ENCODE measurements at places on chromosomes 7 and 10.

DNA sequence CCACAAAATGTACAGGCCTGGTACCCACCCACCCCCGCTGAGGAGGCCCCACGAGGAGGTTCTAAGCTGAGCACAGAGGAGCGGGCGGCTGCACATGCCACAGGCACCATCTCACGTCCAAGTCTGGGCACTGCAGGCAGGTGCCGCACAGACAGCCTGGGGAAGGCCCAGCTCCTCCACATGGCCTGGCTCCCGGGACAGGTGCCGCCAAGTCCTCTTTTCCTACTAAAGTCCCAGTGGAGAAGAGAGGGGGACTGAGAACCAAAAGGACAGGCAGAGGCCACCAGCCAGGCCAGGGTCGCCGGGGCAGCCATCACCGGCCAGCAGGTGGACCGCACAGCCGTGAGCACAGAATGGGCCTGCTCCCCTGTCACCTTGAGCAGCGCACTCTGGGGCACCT, 91.1 kb downstream of the MAD1L1 start:
- no peak for DNase-seq

DNA sequence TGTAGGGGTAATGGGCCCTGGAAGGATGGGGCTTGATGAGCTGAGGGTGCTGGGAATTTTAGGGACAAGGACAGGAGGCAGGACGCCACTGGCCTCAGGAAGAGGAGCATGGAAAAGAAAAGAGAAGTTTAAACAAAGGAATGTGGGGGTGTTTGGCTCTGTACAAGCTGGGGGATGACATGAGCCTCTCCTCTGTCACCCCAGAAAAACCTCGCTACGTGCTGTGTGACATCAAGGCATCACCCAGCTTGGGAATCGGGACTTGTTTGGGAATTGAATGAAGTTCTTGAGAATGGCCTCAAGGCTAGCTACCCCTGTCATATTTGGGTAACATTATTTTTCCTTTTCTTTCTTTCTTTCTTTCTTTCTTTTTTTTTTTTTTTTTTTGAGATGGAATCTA, 47.7 kb upstream of the HSPB1 start:
- no peak for DNase-seq

DNA sequence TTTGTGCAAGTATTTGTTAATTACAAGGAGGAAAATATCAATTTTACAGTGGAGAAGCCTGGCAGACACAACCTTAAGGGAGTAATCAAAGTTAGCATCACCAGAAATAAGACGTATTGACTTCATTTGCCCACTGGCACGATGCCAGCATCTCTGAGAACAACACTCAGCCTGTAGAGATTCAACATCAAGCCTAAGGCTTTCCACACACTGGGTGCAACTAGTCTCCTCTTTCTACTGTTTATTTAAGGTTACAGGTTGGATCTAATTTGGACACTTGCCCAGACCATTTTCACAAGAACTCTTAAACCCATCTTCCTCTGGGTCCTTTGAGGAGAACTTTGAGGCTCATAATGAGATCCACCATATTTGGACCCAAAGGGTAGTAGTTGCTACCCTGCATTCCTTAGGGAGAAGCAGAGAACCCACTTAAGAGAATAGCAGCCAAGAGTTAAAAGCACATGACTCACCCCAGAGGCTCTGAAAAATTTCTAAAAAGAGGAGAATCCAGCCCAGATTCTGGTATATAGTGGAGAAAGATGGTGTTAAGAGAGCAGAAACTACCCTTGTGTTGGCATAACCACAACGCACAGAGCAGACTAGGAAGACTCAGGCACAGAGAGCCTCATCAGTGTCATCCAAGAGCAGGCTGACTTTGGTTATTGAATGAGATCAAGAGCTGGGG, 97.3 kb downstream of the CCDC71L start:
- DNase-seq: no peak

- DNase-seq: no peak
Observed at GRCh38 chr7:18995270-18995671, 122.2 kb downstream of the TWIST1 start.

GRCh38 chr10:114024876-114025610, 18.6 kb upstream of the ADRB1 start:
- DNase-seq: no peak

- DNase-seq: no peak
Observed at GRCh38 chr10:122362031-122362592, 12.4 kb upstream of the PLEKHA1 start.

DNA sequence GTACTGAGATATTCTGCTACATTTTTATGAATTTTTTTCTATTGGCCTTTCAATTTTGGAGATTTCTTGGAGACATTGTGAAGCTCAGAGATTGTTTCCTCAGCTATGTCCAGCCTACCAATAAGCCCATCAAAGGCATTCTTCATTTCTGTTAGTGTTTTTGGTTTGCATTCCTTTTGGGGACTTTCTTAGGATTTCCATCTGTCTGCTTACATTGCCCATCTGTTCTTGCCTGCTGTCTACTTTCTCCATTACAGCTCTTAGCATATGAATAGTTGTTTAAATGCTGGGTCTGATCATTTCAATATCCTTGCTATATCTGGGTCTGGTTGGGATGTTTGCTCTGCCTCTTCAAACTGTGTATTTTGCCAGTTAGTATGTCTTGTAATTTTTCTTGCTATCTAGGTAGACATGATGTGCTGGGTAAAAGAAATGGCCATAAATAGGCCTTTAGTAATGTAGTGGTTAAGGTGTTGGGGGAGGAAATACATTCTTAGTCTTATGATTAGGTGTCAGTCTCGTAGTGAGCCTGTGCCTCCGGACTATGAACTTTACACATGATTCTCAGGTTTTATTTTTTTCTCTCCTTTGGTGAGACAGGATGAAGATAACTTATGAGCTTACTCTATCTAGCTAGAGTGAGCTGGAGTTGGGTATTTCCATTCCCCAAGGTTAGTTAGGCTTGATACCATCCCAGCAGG, 32.6 kb upstream of the NME8 start:
- DNase-seq: no peak

DNA sequence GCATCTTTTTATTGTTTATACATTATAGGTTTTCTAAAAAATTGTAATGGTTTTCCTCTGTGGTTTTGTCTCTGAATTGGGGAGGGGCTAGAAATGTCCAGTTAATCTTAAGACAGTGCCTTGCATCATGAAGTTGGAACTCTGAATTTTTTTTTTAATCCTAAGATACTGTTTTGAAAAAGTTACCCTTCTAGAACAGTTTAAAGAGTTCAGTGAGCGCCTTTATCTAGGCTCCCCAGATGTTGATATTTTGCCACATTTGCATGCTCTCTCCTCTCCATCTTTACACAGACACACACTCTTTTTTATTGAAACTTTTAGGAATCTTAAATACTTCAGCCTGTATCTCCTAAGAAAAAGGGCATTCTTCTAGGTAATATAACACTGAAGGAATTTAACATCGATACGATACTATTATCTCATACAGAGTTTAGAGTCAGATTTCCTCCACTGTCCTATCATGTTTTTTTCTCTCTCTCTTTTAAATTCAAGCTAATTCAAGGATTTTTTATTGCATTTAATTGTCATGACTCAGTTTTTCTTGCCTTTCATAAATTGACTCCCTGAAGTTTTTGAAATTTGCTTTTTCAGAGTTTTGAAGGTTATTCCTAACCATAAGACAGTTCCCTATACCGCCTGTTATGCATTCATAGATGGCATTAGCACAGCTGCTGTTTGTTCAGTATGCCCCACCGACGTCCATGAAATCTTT, 31.5 kb downstream of the PRKAR2B start:
- DNase-seq: no peak

- no peak for DNase-seq
Observed at GRCh38 chr10:60572511-60573194, 183.0 kb upstream of the ANK3 start.

GRCh38 chr7:17421941-17422340, 123.5 kb downstream of the AHR start:
- no peak for DNase-seq

- no peak for DNase-seq
Observed at GRCh38 chr10:98047009-98047741, 16.8 kb upstream of the CRTAC1 start.

- no peak for DNase-seq
Observed at GRCh38 chr7:106501605-106502580, 159.1 kb downstream of the CCDC71L start.

GRCh38 chr10:28906934-28907333, 229.6 kb downstream of the BAMBI start:
- no peak for DNase-seq

DNA sequence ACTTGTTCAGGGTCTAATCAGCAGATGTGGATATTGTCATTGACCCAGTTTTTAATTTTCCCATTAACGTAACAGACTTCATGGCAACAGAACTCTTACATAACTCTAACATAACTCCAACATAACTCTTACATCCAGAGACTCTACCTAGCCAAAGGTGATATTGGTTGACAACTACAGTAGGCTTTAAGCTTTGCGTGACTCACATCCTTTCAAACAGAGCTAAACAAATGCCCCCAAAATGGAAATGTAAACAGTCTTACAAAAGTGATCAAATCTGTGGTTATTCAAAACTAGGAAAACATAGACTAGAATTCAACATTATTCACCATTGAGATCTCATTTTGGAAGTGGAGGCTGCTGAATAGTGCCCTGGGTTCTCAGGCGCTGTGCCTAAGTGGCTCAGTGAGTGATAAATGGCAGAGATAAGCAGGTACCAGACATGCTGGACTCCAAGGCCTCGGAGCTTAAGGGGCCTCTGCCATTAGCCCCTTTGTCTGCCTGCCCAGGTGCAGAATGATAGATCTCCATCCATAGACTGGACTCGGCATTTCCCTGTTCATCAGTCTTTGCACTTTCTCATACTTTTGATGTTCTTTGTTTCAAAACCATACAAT, 34.3 kb upstream of the BTBD16 start:
- no peak for DNase-seq

- peak; percentile 72 for DNase-seq
Observed at GRCh38 chr7:128135515-128136214, 104.4 kb upstream of the LRRC4 start.

- DNase-seq: no peak
Observed at GRCh38 chr10:93437946-93438612, 44.1 kb downstream of the MYOF start.

DNA sequence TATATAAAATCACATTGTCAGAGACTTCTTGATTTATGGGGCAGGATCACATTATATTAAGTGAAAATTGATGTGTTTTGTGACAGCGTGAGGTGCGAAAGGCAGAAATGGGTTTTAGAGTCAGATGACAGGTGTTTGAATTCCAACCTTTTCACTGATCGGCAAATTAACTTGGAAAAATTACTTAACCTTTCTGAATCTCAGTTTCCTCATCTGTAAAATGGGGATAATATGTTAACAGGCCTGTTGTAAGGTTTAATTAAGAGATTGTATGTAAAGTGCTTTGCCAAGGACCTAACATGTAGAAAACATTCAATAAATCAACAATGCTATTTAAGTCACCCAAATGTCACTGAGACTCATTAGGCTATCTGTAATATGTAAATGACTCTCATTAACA, 221.2 kb upstream of the LYZL1 start:
- no peak for DNase-seq

All from activated CD8-positive, alpha-beta memory T cell treated with anti-CD3 and anti-CD28 coated beads, Interleukin-2, amount 50 U/mL, for 4 hours (primary cell).